ENCODE measurements at places on chromosomes 6 and 20.

DNA sequence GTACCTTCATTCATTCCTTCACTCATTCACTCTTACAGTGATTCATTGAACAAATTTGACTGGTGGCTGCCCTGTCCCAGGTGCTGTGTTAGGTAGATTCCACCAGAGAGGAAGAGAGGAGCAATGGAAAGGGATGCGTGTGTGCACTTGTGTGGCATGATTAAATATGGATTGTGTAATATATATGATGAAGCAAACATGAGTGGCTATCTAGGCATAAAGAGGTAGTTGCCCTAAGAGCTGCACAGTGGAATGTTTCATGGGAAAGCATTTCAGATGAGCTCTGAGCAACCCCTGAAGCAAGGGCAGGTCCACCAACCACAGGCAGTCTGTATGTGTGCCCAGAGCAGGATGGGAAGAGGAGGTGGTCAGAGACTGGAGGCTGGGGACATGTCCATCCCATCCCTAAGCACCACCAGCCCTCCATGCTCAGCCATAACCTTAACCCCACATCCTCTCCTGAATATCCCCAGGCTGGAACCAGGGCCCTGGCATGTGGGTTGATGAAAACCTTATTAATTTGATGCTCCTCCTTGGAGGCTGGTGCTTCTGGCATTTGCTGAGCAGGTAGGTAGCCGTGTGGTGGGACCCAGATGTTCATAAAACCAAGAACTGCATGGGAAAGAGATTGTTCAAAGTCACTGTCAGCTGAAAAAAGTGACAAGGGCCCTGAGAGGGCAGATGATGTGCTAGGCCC lies 226.2 kb downstream of the SYNDIG1 start:
- no peak for DNase-seq

DNA sequence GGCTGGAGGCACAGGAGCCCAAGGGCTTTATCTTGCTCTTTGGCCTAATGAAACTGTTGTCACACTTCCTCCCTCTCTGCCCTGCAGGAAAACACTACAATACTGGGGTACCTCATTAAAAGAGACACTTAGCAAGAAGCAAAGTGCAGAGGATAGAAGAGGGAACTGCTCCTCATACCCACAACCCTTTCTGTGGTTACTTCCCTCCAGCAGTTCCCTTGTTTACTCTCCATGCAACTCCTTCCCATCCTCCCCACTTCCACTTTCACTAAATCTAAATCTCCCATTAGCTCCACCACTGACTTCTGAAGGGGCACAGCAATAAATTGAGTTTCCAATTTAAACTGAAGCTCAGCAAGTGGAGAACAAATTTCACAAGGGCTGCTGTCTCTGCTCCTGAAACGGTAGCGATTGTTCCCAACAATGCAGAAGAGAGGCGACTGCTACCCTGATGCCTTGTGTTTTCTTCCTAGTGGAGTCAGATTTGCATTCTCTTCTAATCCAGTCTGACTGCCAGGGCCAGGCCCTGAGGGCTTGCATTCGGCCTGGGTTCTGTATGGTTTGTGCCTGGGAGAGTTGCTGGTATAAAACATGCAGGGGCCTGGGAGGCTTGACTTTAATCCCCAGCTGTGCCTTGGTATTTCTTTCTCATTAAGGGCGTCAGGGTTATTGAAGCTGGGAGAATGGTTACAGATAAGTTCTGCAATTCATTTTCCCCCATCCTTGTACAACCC lies 454.7 kb downstream of the TFAP2B start:
- no peak for DNase-seq

DNA sequence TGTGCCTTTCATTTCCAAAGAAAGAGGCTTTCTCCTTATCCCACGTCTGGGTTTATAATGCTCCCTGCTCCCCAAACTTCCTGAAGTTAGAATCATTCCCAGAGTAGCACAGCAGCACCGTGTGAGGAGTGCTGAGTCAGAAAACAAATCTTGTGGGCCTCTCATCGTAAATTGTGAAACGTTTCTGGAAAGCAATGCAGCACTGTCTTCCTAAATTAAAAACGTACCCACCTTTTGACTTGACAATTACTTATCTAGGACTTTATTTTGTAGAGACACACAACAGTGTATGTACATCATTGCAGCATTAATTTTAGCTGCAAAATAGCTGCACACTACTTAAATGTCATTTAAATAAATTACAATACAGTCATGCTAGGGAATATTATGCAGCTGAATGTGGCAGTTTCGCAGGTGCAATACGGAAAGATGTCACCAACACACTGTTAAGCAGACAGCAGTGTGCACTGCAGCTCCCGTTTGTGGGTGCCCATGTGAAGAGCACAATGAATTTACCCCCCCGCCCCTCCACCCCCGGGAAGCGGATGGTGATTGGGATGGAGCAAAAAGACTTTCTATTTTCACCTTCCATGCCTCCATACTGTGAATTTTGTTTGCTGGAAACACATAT lies 30.8 kb downstream of the RRBP1 start:
- DNase-seq, result no peak

DNA sequence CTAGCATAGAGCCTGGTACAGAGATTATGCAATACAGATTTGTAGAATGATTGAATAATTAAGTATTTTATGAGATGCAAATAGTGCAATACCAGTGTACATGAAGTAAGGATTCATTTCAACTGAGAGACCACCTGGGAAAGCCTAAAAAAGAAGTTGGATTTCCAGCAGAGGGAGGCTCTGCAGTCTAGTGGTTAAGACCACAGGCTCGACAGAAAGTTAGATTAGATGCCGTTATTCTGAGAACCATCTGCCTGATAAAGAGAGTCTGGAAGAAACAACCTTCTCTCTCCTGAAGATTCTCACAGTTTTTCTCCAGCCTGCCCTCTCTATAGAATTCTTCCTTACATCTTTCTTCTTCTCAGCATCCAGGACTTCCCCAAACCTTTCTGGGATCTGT lies 13.6 kb upstream of the TNFRSF21 start:
- no peak for DNase-seq

- no peak for DNase-seq
Measured at GRCh38 chr6:18323935-18324705, 59.8 kb upstream of the DEK start.

- DNase-seq, result no peak
Measured at GRCh38 chr6:85388531-85388930, 61.4 kb upstream of the NT5E start.

- no peak for DNase-seq
Measured at GRCh38 chr6:15437090-15437635, 191.3 kb downstream of the JARID2 start.

DNA sequence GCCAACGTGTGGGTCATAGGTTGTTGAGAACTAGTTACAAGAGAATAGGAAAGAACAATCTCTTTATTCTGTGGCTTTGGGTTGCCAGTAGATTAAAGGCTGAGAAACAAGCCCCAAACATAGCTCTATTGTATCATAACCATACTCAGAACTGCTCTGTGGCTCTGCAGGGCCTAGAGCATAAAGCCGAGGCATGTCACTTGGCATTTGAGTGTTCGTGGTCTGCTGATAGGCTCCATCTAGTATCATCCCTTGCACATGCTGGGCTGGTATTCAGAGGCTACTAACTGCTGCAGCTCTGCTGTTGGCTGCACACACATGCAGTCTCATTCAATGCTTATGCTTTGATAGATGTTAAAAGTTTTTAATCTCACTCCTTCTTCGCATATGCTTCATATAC lies 157.9 kb downstream of the OGFRL1 start:
- DNase-seq, result no peak

DNA sequence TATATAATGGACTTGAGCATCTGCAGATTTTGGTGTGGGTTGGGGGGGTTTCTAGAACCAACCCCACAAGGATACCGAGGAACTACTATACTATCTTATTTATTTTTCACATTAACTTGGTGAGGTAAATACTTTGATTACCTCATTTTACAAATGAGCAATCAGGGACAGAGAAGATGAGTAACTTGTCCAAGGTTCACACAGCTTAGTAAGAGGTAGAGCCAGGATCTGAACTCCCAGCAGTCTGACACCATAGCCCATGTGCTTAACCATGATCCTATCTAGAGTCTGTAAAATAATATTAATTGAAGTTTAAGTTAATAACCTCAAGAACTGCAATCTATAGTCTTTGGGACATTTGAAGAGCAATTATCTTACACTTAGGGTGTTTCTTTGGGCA lies 28.6 kb downstream of the DHX35 start:
- no peak for DNase-seq

GRCh38 chr6:10433322-10433721 lies 18.4 kb upstream of the TFAP2A start:
- DNase-seq, result no peak

- no peak for DNase-seq
Measured at GRCh38 chr6:144617708-144618107, 332.6 kb downstream of the UTRN start.

- no peak for DNase-seq
Measured at GRCh38 chr6:148530394-148530953, 187.8 kb downstream of the SASH1 start.

GRCh38 chr20:6746901-6747609 lies 20.4 kb upstream of the BMP2 start:
- DNase-seq, result no peak

- no peak for DNase-seq
Measured at GRCh38 chr6:74312081-74312480, 616.1 kb downstream of the CD109 start.

DNA sequence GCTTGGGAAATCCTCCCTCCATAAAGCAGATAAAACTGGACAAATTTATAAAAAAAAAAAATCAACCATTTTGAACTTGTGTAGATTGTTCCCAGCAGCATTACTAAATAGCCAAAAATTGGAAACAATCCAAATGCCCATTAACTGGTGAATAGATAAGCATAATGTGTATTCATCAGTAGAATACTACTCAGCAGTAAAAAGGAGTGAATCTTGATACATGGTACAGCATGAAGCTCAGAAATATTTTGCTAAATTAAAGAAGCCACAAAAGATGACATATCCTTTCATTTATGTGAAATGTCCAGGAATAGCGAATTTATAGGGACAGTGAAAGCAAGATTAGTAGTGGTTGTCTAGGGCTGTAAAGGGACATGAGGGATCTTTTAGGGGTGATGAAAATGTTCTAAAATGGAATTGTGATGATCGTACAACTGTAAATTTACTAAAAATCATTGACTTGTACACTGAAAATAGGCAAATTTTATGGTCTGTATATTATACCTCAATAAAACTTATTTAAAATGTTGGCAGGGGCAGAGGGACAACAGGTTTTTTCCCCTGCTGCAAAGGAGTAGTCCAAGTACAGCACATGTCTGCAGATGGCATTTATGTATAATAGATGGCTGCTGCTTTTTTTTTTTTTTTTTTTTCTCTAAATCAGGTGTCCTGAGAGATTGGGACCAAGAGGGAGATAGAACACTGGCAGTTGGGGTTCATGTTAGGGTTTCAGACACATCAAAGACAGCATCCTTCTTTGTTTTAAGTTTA lies 59.5 kb downstream of the CBFA2T2 start:
- DNase-seq, result no peak

DNA sequence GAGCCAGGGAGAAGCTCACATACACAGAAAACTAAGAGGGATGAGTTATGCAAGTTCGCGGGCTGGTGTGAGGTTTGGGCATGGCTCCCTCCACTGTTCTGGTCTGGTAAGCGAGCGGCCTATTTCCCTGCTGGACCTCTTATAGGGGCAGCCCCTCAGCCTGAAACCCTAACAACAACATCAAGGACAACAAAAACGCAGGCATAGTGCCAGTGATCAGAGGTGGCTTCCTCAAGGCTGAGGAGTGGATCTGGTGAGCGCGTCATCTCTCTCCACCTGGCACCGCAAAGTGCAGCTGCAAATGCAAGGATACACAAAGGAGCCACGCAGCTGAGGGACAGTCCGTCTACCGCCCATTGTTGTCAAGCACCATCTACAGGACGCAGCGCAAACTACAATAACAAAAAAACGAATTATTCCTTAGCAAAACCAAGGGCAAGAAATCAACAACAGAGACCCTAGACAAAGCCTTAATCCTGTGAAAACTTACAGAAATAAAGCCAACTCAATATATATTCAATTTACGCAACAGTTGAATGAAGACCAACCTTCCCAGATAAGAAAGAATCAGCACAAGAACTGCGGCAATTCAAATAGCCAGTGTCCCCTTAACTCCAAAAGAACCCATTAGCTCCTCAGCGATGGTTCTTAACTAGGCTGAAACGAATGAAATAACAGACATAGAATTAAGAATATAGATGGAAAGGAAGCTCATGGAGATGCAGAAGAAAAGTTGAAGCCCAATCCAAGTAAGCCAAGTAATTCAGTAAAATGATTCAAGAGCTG lies 9.2 kb upstream of the DEFB110 start:
- DNase-seq, result no peak

GRCh38 chr20:460707-461106 lies 1.6 kb downstream of the TBC1D20 start:
- DNase-seq, result no peak

GRCh38 chr6:42762426-42762859 lies 16.5 kb upstream of the TBCC start:
- no peak for DNase-seq

All from left hindlimb (tissue), 1 donor.